ENCODE measurements at places on chromosomes 4 and X.

- DNase-seq, result no peak
Measured at GRCh38 chr4:75327804-75328512, 186.2 kb downstream of the RCHY1 start.

DNA sequence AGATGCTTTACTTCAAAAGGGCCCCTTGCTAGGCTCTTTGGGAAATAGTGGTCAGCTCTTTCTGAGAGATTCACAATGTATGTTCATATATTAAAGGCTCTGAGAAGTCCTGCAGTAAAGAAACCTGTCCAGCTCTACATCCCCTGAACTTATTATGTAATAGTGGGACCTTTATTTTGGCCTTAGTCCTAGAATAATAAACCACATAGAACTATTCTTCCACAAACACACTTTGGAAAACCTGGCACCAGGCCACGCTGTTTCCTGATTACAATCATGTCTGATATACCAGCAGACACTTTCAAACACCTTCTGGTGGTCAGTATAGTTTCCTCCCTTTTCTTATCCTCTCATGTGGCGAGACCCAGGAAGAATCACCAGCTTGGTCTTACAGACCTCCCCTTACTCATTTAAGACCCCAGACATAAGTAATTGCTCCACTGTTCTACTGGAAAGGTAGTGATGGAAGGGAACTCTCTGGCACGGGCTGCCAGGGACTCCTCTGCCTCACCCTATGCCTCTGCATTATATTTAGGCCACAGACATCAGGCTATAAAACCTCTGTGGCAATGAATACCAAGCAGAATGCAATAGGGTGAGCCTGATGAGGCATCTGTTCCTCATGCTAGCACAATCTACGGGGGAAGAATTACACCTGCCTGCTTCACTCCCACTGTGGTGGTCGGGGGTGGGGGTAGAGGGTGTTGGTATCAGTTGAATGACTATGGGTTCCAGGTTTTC lies 5.7 kb upstream of the PPEF1 start:
- no peak for DNase-seq

DNA sequence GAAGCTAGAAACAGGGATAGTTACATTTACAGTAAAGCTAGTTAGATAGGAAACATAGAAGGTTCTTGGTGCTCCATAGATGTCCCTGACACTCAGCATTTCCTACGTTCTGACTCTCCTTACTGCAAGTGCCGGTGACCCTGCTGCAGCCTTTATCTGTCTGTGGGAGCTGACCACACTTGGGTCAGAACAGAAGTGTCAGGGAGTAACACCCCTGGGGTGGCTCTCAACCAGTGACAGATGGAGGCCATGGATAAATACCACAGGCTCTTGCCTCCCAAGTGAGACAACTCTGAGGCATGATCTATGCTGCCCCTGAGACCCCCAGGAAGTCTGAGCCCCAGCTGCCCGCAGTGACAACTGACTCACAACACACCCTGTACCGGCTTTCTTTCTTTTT lies 69.8 kb downstream of the ANXA3 start:
- no peak for DNase-seq

DNA sequence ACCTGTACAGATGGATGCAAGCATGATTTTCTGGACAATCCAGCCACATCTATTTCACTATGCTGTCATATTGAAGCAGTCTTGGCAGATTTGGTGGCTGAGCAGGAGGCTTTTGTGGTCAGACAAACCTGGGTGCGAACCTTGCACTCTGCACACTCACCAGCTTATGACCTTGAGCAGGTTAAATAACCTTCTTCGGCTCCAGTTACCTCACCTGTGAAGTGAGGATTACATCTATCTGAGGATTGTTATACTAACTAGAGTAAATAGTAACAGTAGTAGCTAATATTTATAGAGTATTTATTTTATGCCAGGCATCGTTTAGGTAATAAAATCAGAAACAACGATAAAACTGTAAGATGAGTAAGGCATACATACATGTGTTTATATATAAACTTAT lies 150.0 kb downstream of the PPP3CA start:
- no peak for DNase-seq

DNA sequence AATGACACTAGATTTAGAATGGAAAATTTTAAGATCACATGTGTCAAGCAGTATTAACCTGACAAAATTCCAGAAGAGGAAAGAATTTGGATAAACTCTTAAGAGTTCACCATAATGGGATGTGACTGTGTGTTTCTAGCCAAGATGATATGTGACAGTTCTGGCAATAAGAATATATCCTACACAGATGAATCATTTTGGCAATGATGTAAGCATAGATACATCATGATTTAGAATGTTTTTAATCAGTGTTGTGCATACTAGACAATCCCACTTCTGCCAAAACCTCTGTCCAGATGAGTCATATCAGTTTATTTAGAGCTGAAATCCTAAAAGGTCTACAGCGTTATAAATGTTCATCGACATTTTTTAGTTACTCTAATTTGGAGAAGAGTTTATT lies 48.8 kb downstream of the PTCHD1 start:
- no peak for DNase-seq

DNA sequence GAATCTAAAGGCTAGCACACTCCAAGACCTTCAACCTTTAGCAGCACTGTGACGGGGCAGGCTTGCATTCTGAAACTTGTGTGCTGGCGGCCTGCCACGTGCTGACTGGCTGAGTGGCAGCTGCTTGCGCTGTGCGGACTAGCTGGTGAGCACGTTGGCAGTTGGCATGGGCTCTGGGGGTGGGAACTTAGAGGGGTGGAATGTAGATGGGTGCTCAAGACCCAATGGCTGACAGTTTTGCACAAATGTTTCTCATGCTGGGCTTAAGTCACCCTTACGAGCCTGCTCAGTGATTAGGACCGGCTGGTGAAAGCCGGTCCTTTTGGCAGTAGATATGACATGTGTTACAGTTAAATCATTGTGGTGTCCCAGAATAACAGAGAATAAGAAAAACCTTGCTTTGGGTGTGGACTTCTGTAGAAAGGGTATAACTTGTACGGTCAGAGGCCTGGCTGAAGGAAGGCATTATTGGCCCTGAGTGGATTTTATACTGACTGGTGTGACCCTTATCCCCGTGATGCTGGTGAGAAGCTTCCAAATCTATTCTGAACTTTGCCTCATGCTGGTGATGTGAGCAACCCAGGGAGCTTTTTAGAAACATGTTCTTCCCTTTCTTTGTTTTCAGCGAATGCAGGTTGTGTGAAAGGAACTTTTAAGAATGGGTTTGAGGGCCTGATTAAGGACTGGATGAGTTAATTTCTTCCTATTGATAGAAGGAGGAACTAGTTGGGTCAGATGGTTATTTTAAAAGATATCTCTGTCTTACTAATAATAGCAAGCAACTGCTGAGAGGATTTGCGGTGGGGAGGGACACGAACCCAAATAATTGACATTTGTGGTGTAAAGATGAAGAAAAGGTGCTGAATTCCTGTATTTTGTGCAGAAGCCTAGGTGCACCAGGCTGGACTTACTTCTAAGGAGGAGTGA lies 107.4 kb upstream of the SLC4A4 start:
- no peak for DNase-seq

GRCh38 chr4:120765260-120765680 lies 157.3 kb downstream of the PRDM5 start:
- DNase-seq, result no peak

GRCh38 chr4:25504932-25505636 lies 128.0 kb downstream of the ANAPC4 start:
- no peak for DNase-seq

- DNase-seq, result no peak
Measured at GRCh38 chr4:146158036-146158745, 17.3 kb upstream of the LSM6 start.

GRCh38 chr4:151604238-151604637 lies 156.6 kb downstream of the GATB start:
- DNase-seq, result no peak

DNA sequence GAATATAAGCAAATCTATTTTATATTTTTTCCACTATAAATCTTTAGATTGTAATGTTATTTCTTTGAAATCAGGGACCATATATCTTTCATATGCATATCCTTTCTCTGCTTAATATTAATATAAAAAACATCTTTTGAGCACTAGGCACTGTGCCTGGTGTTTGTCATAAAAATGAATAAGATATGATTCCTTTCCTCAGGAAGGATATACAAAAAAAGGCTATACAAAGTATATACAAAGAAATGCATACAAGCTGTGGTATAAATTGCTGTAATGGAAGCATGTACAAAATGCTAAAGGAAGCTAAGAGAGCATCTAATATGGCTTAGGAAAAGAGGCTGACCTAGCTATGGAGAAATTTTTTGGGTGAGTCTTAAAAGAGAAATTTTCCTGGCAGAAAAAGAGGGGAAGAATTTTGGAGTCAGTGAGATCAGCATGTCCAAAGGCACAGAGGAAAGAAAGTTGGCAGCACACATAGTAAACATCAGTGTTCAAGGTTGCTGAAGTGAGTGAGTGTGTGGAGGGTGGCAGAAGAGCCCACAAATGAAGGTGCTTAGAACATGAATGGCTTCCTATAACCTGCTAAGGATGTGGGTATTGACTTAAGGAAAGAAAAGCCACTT lies 500.0 kb downstream of the SPRY1 start:
- DNase-seq, result no peak

- DNase-seq, result no peak
Measured at GRCh38 chr4:683982-684622, 4.8 kb downstream of the SLC49A3 start.

GRCh38 chr4:73661646-73662119 lies 41.4 kb upstream of the RASSF6 start:
- DNase-seq, result no peak

DNA sequence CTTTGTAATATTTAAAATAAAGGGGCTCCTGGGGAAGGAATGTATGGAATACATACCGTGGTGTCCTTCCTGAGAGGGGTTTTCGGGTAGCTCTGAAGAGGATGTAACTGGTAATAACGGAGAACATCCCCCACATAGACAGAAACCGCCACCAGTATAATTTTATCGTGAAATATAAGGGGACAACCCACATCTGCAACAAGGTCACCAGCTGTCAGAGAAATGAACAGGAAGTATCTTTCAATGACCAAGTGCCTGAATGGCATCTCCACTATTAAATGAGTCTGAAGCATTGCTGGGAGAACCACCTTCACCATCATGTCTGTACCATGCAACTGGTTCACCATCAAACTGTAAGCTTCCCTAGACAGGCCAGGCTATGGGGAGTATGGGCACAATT lies 31.7 kb downstream of the RNF175 start:
- no peak for DNase-seq

DNA sequence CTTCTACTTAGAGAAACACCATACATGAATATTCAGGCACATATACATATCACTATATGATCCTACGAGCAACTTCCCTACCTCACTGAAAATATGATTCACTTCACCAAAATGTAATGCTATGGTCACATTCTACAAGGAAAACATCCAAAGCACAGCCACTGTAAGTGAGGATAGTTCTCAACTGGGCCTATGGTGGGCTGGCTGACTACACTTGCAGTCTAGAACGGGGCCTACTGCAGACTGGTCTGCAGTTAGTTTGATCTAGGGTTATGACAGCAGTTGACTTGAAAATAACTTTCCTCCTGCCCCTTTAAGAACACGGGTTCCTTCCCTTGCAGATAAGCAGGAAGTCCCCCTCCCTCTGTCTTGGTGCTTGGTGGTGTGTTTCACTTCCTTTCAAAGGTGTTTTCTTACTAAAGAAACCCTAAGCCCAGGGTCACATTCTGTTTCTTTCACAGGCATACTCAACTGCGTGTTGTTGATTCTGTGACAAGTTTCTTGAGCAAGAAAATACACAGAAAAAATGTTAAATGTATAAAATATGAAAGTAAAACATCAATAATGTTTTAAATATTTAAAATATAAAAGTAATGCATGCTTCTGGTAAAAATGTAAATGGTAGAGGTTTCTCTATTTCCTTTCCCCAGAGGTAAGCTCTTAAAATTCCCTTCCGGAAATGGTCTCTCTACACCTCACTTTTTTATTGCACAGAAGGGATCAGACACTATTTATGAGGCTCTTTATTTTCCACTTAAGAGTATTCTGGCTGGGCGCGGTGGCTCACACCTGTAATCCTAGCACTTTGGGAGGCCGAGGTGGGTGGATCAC lies 18.0 kb upstream of the TMSB4X start:
- no peak for DNase-seq

DNA sequence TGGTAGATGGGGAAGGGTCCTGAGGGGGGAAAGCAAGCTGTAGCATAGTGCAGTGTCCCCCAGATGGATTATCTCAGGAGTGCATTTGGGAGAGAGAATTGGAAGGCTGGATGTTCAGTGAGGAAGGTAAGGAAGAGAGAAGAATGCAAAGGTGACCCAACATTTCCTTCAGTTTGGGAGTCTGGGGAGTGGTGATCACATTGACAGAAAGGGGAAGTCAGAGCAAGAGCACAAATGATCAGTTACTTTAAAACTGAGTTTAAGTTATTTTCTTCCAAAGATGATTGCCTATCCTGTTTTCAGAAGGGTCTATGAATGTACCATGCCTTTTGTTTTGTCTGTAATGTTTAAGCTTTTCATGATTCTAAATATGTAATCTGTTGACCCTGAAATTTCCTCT lies 47.6 kb downstream of the ARHGAP10 start:
- DNase-seq, result no peak

GRCh38 chrX:122866532-122866931 lies 317.5 kb upstream of the GRIA3 start:
- DNase-seq, result no peak

DNA sequence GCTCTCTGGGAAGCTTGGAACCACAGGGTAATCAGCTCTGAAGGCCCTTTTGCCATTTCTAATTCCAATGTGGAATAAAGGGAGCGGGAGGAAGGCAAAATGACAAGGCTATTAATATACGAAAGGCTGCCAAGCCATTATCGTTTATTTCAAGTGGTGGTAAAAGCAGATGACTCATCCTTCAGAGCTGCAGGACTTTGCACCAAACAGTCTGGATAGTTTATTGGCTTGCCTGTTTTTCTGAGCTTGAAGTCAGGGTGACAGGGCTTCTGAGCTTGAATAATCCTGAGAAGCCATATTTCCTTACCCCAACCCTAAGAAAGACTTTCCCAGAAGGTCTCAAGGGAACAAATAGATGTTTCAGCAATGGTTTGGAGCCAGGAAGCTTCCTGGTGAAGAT lies 7.7 kb upstream of the GABRE start:
- DNase-seq, result no peak

DNA sequence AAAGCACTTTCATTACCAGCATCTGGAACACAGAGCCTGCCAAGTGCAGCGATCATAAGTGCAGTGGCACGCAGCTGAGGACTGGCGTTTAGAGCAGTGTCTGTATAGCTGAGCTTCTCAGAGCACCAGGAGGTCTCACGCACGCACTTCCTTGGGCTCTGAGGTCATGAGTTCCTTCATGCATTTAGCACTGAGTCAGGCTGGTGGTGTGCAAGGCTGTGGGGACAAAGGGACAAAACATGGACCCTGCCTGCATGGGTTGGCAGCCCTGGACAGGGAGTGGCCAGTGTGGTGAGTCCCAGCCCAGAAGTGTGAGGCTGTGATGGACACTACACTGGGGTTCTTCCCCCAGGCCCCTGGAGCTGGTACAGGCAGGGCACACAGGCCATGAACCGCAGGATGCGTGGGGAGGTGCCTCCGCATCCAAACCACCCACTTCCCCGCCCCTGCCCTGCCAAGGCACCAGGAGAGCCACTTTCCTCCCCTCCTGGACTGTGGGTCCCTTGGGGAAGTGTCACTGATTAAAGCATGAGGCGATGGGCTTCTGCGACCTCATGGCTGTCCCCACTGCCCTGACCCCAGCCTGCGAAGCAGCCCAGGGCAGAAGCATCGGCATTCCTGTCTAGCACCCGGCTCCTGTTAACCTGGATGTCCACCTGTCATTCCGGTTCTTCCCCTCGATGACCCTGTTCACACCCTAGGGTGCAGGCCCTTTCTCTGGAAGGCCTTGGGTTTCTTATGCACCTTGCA lies 37.2 kb upstream of the GPR78 start:
- no peak for DNase-seq
